ENCODE measurements at places on chromosomes 3 and 15.

GRCh38 chr3:107690522-107691138 lies 167.9 kb downstream of the BBX start:
- no peak for DNase-seq

- DNase-seq, result no peak
Measured at GRCh38 chr15:50593761-50594160, 47.3 kb upstream of the USP50 start.

GRCh38 chr3:161576311-161576710 lies 79.7 kb downstream of the OTOL1 start:
- no peak for DNase-seq

DNA sequence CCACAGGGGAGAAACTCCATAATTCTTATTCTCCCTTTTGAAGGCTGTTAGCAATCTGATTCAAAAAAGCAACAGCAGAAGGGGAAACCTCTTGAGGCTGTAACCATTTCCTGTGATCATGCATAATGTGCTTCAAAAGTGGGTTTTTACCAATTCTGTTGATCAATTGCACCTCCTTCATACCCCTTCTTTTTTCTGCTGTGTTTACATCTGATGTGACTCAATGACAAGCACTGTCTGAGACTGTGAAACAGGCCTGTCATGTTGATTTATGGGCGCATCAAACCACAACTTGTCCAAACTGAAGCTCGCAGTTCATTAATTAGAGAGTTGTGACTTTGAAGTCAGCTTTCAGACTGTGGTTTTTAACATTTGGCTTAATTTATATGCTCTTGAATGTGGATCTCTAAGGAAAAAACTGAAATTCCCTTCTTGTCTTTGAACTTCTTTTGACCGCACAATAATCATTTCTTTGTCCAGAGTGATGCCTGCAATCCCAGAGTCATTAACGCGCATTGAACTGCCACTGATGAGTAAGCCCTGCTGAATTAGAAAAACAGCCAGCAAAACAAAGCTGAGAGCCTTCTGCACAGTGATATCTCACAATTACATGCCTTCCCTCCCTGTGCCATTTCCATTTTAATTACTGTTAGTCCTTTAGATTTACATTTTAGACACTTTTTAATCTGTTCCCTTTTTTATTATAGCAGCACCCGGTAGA lies 532.8 kb downstream of the FOXP1 start:
- no peak for DNase-seq

GRCh38 chr15:95247071-95247984 lies 1016.0 kb downstream of the MCTP2 start:
- no peak for DNase-seq

DNA sequence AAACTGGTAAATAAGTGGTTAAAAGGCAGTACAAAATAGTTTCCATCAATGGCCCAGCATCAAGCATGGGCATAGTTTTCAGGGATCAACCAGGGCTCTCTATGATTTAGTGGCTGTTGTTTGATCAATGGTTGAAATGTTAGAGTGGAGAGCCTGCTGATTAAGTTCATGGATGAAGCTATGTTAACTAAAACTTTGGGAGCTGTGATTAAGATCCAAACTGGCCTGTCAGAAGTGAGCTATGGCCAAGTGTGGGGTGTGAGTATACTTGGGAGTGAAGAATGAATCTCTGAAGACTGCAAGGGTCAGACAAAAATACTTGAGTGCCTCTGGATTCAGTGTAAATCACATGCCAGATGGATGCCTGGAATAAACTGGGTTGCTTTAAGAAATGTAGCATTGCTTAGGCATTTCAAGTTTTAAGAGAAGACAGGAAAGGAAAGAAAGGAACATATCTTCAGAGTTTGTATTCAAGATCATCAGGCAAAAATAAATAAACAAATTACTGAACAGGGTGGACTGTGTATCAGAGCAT lies 422.2 kb upstream of the ADAMTS9 start:
- no peak for DNase-seq

DNA sequence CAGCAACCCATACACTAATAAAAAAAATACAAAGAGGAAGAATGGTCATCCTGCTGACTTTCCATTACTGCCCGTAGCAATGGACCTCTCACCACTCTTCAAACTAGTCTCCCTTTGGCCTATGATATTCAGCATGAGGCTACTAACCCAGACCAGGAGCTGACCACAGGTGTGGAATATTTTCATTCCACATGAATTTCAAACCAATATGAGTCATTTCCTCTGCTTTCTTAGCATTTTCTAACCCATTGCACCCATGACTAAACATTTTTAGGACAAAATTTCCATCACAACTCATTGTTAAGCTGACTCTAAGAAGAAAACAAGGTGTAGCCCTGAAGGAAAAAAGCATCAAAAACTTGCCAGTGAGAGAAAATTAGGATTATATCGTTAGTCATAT lies 34.0 kb upstream of the ZPLD1 start:
- DNase-seq, result no peak

DNA sequence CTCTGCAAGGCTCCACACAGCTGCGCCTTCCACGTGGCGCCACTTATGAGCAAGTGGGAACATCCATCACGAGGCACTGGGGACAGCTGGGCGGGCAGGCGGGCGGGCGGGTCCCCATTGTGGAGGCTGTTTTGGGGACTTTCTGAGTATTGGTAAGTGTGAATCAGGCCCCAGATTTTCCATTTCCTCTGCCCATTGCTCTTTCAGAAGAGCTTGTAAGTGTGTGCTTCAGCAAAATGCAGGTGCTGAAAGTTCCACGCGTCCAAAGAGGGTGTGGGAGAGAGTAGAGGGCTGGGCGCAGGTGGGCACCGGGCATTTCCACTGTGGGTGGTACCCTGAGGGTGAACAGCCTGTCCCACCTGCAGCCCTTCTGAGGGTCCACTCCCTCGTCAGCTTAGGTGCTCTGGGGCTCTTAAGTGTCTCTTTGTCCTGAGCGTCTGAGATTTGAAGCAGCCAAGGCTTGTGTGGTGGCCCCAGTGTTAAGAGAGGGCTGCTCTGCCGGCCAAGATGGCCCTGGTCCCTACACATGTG lies 177.1 kb downstream of the RPLP1 start:
- DNase-seq, result no peak

DNA sequence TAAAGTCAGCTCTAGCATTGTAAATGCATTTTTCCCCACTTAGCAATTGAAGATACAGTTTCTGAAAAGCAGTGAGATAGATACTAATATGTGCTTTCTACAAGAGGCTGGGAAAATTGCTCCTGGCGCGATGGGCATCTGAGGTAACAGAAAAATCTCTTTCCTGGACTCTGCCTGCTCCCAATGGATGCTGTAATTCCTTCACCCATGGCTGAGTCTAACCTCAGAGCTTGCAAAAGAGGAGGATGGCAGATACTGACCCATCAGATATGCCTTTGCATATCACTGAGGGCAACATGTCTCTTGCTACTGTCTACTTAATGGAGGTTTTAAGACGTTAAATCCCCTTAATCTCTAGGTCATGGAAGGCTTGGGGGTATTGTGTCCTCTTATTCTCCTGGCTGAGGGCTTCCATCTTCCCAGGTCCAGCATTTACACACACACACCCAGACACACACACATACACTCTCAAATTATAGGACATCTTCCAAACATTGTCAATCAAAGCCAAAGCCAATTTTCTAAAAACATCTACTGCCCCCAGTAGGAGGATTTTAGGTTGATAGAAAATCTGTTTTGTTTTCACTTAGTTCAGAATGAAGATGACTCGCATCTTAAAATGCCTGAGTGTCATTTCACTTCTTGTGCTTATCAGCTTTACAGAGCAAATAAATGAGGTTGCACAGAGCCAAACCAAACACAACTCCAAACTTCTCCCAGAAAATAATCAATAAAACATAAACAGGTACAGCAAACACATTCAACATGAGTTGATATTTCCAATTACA lies 2.4 kb downstream of the TRPM1 start:
- DNase-seq, result no peak

- DNase-seq, result no peak
Measured at GRCh38 chr3:168517249-168518071, 421.7 kb upstream of the GOLIM4 start.

GRCh38 chr3:143024351-143024960 lies 23.1 kb downstream of the U2SURP start:
- DNase-seq, result no peak

DNA sequence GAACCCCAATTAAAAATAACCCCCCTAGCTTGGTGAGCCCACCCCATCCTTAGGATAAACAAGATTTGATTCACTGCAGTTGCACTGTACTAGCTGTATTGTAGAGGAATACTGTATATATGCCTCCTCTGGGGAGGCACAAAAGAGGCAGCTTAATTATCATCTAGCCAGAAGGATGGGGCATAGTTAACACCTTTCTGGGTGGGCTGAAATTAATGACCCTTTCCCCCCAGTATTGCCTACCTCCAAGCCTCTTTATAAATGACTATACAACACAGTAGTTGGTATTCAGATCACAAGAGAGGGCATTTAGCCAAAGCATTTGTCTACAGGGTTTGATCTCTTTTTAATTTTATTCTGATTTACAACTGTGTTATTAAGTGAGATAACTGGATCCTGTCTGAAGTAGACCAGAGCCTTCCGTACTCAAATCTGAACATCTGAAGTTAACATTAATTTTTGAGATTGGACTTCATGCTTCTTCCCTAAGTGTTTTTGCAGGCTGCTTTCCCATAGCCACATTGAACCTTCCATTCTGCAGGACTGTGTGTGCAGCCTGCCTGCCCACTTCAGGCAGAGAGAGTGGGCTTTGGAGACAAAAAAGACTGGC lies 807.0 kb upstream of the ARRDC4 start:
- DNase-seq, result no peak

DNA sequence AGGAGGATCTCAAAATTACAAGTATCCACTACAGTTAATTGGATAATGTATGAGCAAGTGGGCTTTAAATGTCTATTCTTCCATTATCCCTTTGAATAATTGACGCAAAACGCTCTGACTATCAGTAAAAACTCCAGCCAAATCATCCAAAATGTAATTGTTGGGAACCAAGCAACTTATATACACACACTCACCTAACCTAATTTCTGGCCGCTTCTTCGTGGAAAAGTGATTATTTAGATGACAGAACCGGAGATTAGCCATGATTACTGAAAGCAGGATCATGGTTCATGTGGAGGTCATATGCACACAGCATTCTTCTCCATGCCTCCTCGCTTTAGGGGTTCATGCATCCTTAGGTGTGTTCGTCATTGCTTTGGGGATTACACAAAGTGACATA lies 992.4 kb downstream of the NAALADL2 start:
- no peak for DNase-seq

DNA sequence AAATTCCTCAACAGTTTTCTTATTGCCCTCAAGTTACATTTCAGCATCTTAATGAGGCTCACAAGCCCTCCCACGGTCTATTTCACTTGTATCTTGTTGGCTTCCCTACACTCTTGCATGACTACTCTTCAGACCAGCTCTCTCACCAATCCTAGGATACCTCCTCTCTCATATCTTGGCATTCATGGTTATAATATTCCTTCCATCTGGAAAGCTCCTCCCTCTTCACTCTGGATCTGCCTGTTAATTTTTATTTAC lies 8.5 kb upstream of the CCDC80 start:
- DNase-seq, result no peak

GRCh38 chr3:87805670-87806069 lies 253.1 kb downstream of the CGGBP1 start:
- DNase-seq, result no peak

DNA sequence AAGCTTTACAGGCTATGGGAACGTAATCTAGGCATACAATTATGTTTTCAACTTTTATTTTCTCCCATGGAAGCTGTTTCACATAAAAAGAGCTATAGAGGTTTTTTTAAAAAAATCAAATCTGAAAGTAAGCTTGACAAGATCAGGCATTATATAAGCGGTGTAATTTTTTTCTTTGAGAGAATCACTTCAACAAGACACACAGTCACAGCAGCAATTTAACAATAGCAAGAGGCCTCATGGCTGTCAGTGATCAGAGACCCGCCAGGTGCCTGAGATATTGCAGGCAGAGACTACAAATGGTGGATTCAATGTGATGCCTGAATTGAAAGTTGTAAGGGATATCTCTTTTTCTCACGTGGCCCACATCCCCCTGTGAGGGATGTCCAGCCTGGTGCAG lies 270.5 kb upstream of the TBC1D5 start:
- DNase-seq, result no peak

GRCh38 chr15:92595506-92596381 lies 59.8 kb downstream of the FAM174B start:
- DNase-seq, result no peak

DNA sequence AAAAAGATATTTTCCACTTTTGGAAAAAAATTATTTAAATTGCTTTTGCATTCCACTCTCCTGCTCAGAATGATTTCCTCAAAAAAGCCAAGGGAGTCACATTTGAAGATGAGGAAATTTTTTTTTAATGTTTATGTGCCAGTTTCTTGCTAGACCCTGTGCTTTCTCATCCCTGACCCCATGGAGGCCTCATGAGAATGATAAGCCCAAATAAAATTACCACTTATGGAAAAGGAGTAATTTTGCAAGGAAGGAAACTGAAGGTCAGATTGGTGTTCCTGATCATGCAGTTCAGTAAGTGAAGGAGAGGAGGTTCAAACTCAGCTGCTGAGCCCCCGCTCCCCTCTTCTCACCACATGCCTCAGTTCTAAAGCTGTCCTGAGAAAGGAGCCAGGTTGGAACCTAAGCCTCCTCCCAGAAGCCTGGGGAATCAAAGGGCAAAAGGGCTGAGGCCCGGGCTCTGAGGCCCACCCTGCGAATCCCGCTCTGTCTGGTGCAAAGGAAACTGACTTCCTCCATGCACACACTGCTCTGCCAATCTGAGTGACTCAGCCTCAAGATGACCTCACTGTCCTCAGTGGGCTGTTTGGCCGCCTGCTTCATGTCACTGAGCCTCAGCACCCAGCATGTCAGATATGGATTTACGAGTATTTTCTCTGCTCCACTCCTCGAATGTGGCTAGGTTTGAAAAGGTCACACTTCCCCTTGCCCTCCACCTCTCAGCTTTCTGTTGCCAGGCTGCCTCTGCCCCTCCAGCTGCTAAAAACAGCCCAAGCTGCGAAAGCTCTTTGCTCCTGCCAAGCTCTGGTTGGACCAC lies 56.9 kb upstream of the FLNB start:
- no peak for DNase-seq

- no peak for DNase-seq
Measured at GRCh38 chr3:94162700-94163099, 99.8 kb downstream of the NSUN3 start.

DNA sequence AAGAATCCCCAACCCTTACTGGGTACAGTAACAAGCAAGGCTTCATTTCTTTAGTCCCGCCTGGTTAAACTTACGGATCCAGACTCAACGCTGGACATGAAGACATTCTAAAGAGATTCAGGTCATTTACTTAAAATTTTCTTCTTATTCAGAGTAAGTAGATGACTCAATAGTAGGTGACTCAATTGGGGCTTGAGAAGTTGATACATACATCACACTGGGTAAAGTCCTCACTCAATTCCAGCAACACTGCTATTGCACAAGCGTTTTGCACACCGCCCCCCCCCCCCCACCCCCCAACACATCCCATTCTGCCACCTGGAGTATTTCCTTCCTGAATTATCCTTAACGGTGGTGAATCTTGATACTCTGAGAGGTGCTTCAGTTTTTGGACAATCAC lies 610.0 kb downstream of the FOXP1 start:
- no peak for DNase-seq

DNA sequence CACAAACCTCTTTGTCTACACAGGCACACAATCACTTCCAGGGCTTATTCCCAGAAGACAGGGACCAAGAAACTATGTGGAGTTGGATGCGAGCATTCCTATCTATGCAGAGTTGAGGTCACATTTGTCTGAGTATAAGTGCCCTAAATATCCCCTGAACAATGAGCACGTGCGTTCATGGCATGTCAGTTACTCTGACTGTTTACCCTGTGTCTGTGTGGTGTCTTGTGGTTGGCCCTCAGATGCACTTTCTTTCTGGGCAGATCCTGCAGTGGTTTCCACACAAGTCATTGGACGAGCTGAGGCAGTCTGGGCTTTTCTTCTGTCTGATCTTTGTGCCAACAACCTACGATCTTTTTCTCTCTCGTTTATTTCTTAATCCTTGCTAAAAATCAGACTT lies 134.5 kb downstream of the FBN1 start:
- no peak for DNase-seq
